ENCODE measurements at places on chromosomes 11 and 22. TPM values are rescaled to one million over a fixed set of nuclear protein-coding genes. Genes with fewer than 3 reads are reported as not detected.

DNA sequence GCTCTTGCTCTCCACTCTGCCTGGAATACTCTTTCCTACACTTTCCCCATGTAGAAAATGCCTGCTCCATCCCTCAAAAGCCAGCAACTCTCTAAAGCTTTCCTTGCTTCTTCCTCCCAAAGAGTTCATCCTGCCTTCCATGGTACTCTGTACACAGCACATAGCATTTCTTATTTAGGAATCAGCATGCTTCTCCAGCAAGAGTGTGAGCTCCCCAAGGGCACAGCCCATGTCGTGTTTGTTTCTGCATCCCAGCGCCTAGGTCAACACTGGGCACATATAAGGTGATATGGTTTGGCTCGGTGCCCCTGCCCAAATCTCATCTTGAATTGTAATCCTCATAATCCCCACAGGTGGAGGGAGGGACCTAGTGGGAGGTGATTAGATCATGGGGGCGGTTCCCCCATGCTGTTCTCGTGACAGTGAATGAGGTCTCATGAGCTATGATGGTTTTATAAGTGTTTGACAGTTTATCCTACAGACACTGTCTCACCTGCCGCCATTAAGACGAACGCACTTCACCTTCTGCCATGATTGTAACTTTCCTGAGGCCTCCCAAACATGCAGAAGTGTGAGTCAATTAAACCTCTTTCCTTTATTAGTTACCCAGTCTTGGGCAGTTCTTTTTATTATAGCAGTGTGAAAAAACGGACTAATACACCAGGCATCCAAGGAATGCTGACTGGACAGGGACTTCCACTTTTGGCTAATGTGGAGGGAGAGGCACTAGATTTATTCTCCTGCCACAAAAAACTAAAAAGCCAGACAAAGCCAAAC, 8.2 kb downstream of the VPS37C start:
- no peaks in the 10 kb centered on the region for H3K27me3 ChIP-seq
- no peaks in the 10 kb centered on the region for H3K36me3 ChIP-seq
- peak overlapping the region; percentile 57 for H3K27ac ChIP-seq
- H3K4me3 ChIP-seq, result no peak overlapping the region

- no peaks in the 10 kb centered on the region for H3K4me1 ChIP-seq
- H3K4me3 ChIP-seq, result no peak overlapping the region
- no peak overlapping the region for H3K27ac ChIP-seq
- no peaks in the 10 kb centered on the region for H3K27me3 ChIP-seq
Observed at GRCh38 chr11:78132475-78132874, 7.0 kb downstream of the ALG8 start.

- H3K4me3 ChIP-seq, result no peak overlapping the region
- no peaks in the 10 kb centered on the region for H3K4me1 ChIP-seq
- H3K27ac ChIP-seq, result no peak overlapping the region
- no peak for DNase-seq
- H3K36me3 ChIP-seq, result no peaks in the 10 kb centered on the region
- H3K27me3 ChIP-seq, result peaks cover 27% of the 10 kb centered on the region
Observed at GRCh38 chr22:27399161-27399560, 402.4 kb downstream of the MN1 start.

GRCh38 chr11:127925475-127925874, 661.9 kb downstream of the ETS1 start:
- no peak overlapping the region for H3K27ac ChIP-seq
- no peak for DNase-seq
- H3K27me3 ChIP-seq, result no peaks in the 10 kb centered on the region

GRCh38 chr22:28869736-28870135, 13.6 kb upstream of the ZNRF3 start:
- H3K27ac ChIP-seq, result no peak overlapping the region
- no peak for DNase-seq
- H3K4me1 ChIP-seq, result no peaks in the 10 kb centered on the region
- H3K4me3 ChIP-seq, result no peak overlapping the region

DNA sequence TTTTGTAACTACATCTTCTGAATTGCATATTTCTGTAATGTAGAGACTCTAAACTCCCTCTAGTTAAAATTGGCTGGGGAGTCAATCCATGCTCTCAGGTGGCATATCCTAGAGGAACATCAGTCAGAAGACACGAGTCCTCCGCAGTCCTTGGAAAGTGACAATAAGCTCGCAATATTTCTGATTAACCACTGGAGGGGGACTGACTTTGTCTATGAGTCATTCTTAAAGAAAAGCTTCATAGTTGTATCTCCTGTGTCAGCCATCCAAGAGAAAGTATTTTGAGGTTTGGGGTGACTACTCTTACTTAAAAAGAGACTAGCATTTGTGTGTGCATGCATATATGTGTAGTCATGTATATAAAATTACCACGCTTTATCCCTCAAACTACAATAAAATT, 60.2 kb downstream of the SLN start:
- H3K4me1 ChIP-seq, result no peaks in the 10 kb centered on the region
- DNase-seq, result no peak
- H3K36me3 ChIP-seq, result no peaks in the 10 kb centered on the region
- no peak overlapping the region for H3K4me3 ChIP-seq
- no peak overlapping the region for H3K27ac ChIP-seq

DNA sequence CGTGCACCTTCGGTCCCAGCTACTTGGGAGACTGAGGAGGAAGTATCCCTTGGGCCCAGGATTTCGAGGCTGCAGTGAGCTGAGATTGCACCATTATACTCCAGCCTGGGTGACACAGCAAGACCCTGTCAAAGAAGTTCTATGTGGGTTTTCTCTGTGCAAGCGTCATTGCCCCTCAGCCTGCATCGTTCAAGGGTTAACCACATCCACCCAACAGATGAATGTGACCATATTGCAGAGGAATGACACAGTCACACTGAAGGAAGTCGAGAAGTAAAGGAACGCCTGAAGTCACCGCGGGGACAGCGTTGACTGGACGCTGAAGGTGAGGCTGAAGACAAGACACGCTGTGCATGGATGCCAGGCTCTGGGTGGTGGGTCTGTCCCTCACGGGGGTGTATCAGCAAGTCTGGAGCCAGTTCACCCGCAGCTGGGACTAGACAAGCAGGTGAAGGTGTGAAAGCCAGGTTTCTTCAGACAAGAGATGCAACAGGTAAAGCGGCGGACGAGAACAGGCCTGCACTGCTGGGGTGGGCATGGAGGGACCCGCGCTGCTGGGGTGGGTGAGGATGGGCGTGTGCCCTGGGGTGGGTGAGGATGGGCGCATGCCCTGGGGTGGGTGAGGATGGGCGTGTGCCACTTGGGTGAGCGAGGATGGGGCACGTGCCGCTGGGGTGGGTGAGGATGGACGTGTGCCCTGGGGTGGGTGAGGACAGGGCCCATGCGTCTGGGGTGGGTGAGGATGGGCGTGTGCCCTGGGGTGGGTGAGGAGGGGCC, 36.5 kb upstream of the TOLLIP start:
- H3K36me3 ChIP-seq, result no peaks in the 10 kb centered on the region
- H3K27me3 ChIP-seq, result peaks cover 9% of the 10 kb centered on the region
- no peak overlapping the region for H3K27ac ChIP-seq

DNA sequence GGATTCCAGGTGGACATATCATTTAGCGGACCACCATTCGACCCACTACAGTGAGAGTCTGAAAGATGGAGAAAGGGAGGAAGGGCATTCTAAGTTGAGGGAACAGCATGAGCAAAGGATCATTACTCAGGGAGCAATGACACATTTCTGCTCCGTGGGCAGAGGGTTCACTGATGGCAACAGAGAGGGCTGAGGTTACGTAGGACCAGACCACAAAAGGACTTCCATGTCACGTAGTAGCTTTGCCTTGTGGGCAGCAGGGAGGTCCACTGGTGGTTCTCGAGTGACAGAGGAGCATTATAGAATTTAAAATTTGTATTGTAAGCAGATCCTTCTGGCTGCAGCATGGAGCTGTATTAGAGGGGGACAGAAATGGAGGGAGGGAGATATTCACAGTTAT, 109.7 kb upstream of the NAV2 start:
- no peak for DNase-seq
- peaks cover 4% of the 10 kb centered on the region for H3K27me3 ChIP-seq
- no peak overlapping the region for H3K4me3 ChIP-seq
- peaks cover 7% of the 10 kb centered on the region for H3K4me1 ChIP-seq
- no peaks in the 10 kb centered on the region for H3K36me3 ChIP-seq

DNA sequence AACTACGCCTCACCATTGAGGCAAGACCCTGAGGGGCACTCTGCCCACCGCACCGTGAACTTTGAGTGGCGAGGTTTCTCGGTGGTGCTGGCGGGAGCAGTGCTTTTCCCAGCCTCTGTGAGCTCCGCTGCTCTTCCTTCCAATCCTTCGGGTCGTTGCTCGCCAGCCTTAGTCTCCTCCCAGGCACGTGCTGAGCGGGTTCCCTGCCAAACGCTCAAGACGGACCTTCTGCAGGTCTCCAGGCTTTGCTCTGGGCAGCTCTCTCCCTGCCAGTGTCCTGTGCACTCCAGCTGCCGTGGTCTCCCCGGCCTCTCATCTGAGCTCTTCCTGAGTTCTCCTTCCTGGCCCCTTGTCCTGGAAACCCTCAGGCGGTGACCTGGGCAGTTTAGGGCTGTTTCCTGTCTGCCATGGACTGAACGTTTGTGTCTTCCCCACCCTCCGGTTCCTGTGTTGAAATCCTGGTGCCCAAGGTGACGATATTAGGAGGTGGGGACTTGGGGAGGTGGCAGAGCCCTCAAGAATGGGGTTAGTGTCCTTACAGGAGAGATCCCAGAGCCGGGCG, 11.2 kb upstream of the MUC6 start:
- H3K27me3 ChIP-seq, result peaks cover 9% of the 10 kb centered on the region
- no peak overlapping the region for H3K4me3 ChIP-seq
- no peak overlapping the region for H3K27ac ChIP-seq
- no peaks in the 10 kb centered on the region for H3K36me3 ChIP-seq

DNA sequence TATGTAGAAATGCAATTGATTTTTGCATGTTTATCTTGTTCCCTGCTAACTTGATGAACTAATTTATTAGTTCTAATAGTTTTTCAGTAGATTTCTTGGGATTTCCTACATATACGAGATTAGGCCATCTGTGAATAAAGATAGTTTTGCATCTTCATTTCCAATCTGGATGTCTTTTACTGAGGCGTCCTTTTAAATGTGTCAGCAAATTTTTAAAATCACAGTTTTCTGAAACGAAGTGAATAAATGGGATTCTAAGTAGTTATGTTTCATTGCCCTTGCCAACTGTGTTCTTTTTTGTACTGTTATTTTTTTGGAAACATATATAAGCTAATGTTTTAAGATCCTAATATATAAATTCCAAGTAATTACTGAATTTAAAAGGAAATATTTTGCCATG, 50.0 kb downstream of the CYP2R1 start:
- H3K27me3 ChIP-seq, result no peaks in the 10 kb centered on the region
- no peak overlapping the region for H3K27ac ChIP-seq
- no peaks in the 10 kb centered on the region for H3K36me3 ChIP-seq
- H3K4me1 ChIP-seq, result no peaks in the 10 kb centered on the region
- H3K4me3 ChIP-seq, result no peak overlapping the region

DNA sequence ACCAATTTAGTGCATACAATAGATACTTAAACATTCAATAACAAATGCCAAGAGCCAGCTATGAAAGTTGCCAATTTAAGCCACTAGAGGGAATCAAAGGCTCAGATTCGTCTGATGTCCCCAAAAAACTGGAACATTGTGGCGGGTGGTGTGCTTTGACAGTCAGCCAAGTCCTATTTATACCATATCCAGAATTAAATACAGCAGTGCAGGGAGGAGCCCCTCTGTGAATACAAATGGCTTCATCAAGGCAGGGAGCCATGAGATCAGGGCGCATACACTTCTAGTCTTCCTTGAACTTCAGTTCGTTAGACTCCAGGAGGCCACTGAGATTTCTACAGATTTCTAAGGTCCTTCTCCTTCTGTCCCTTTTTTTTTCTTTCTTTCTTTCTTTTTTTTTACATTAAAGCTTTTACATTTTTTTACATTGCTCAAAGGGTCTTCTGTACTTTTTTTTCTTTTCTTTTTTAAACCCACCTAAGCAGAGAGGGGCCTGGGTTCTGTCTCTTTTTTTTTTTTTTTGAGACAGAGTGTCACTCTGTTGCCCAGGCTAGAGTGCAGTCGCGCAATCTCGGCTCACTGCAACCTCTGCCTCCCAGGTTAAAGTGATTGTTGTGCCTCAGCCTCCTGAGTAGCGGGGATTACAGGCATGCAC, 41.5 kb upstream of the HSPA8 start:
- no peak overlapping the region for H3K4me3 ChIP-seq
- peaks cover 6% of the 10 kb centered on the region for H3K4me1 ChIP-seq
- no peaks in the 10 kb centered on the region for H3K27me3 ChIP-seq
- no peaks in the 10 kb centered on the region for H3K36me3 ChIP-seq

- H3K27me3 ChIP-seq, result peaks cover 24% of the 10 kb centered on the region
- DNase-seq, result peak; percentile 30
Observed at GRCh38 chr22:44622147-44622427, 79.9 kb upstream of the PRR5 start.

GRCh38 chr11:85661972-85662664, 2.8 kb downstream of the CREBZF start:
- DNase-seq, result no peak
- H3K27me3 ChIP-seq, result no peaks in the 10 kb centered on the region
- peaks cover 47% of the 10 kb centered on the region for H3K4me1 ChIP-seq

DNA sequence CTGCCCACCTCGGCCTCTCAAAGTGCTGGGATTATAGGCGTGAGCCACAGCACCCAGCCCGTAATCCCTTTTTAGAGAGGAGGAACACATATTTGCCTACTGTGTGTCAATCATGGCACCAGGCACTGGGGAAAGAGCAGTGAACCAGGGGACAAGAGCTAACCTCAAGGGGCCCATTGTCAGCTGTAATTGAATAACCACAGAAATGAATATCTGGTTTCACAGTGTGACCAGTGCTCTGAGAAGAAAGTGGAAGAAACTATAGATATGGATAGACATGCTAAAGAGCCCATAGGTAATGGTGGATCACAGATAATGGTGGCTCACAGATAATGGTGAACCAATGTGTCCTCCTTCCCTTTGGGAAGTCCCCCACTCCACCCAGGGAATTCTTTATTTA, 8.6 kb upstream of the KCTD14 start:
- H3K36me3 ChIP-seq, result no peaks in the 10 kb centered on the region
- H3K27ac ChIP-seq, result no peak overlapping the region
- H3K4me3 ChIP-seq, result no peak overlapping the region
- no peaks in the 10 kb centered on the region for H3K27me3 ChIP-seq
- H3K4me1 ChIP-seq, result peaks cover 6% of the 10 kb centered on the region

- no peaks in the 10 kb centered on the region for H3K27me3 ChIP-seq
- H3K36me3 ChIP-seq, result peaks cover 1% of the 10 kb centered on the region
- peaks cover 41% of the 10 kb centered on the region for H3K4me1 ChIP-seq
- peak overlapping the region; percentile 98 for H3K27ac ChIP-seq
Observed at GRCh38 chr22:31490496-31490925, 869 bp upstream of the EIF4ENIF1 start.

Gene CHRDL2
- total RNA-seq, result 14.1 TPM

Gene MS4A7
- total RNA-seq, result 5.4 TPM

Gene C11orf42
- total RNA-seq, result not detected

Data from psoas muscle (tissue), 8 donors.